ENCODE measurements at places on chromosomes 12 and 14.

DNA sequence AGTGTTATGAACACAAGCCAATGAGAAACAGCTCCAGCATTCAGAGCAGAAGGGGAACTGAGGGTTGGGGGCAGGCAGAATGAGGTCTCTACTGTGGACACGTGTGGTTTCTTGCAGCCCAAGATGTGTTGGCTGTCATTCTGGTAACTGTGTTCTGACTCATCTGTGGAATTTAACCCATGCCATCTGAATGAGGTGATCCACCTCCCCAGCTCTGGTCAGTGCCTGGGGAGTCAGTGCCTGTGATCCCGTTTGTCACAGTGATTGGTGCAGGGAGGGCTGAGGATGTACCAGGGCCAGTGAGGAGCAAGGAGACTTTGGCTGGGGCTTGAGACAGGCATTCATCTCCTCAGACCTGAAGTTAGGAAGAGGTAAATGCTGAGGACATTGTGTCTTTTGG lies 216.8 kb downstream of the MSRB3 start:
- peak; percentile 48 for DNase-seq

GRCh38 chr14:81819344-81819743 lies 285.7 kb upstream of the SEL1L start:
- DNase-seq, result no peak

- no peak for DNase-seq
Measured at GRCh38 chr12:106115440-106115839, 23.3 kb downstream of the NUAK1 start.

GRCh38 chr12:65534238-65534841 lies 255.9 kb downstream of the MSRB3 start:
- no peak for DNase-seq

GRCh38 chr12:115506822-115507559 lies 770.5 kb downstream of the MED13L start:
- DNase-seq, result no peak

DNA sequence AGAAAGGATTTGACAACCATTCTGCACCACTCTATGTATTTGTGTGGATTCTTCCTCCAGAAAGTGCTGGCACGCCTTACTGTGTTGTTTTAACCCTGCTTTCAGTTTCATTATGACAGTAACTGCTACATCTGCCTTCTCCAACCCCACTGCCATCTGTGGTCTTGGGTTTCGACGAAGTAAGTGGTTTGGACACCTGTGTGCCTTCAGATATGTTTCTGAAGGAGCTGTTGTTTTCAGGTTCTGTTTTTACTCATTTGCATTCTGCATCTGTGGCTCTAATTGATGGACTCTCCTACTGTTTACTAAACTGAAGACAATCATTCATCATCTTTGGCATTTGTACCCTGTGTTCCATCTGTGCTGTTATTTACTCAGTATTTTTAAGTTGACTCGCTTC lies 4.1 kb downstream of the TSHR start:
- DNase-seq, result no peak

DNA sequence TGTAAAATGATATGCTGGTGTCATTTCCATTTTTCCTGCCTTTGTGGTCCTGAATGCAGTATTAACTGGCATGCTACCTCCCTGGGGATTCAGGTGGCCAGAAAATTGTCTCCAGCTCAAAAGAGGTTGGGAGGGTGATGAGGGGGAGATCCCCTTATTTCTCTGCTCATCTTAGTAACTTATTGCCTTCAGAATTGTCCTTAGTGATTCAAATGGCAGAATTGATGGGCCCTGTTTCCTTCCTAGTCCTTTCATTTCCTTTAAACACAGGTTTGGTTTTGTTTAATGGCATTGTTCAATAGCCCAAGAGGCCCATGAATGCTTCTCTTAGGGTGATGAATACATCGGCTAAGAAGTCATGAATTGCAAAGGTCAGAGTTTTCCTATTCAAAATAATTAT lies 207.0 kb downstream of the SLC41A2 start:
- no peak for DNase-seq

GRCh38 chr12:58249610-58250009 lies 308.2 kb downstream of the ATP23 start:
- no peak for DNase-seq

DNA sequence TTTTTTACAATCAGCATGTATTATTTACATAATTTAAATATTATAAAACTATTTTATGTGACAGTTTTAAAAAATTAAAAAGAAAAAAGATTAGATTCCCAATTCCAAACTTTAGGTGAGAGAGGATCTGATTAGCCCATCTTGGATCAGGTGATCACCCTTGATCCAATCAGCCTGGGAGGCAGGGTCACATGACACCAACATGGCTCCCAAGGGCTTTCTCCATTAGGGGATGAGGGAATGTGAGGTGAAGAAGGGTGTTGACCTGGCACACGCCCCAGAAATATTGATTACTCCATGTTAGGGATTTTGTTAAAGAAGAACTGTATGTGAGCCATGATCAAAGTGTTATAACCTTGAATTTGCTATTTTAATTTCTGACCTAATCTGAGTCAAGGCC lies 225.4 kb downstream of the RBM19 start:
- DNase-seq, result no peak

DNA sequence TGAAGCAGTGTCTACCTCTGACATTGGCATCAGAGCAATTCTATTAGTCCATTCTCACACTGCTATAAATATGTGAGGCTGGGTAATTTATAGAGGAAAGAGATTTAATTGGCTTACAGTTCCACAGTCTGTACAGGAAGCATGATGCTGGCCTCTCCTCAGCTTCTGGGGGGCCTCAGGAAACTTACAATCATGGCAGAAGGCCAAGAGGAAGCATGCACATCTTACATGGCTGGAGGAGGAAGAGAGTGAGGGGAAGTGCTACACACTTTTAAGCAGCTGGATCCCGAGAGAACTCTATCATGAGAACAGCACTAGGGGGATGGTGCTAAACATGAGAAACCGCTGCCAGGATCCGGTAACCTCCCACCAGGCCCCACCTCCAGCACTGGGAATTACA lies 25.7 kb upstream of the SEL1L start:
- no peak for DNase-seq

DNA sequence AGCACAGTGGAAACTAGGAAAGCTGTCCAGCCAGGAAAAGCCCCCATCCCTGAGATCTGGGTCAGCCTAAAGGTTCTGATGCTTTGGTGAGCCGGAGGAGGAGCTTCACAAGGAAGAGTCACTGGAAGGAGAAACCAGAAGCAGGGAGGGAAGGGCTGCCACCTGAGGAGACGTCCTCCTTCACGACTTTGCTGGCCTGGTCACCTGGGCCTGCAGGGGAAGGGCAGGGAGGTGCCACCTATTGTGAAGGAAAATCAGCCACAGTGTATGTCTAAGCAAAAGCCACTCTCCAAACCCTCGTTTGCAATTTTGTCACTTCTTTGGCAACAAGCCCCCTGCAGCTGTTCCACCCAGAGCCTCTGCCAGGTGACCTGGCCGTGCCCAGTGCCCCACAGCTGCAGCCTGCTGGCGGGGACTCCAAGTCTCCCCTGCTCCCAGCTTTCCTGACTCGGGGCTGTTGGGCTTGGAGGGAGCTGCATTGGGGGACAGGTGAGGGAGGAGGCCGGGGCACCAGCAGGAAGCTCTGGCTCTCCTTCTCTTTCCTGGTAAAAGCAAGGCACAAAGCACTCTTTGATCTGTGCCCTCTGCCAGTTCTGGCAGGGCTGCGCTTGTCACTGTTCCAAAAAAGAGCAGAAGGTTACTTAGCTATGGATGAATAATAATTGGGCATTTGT lies 120.9 kb upstream of the BCL2L14 start:
- no peak for DNase-seq

DNA sequence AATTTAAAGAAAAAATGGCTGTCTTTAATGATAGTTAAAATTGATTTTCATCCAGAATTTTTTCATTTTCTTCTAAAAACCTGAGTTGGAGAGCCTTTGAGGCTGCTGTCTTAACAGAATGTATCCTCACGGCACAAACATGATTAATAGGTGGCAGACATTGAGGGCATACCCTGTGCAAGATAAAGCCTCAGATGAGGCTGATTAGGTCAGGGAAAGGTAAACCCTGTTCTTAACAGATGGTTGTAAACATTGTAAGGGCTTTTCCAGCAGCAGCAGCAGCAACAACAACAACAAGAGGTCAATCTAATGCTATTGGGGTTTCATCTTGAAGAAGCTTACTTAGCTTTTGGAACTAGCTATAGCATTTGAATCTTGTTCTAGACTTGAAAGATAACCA lies 17.4 kb downstream of the GNG2 start:
- DNase-seq, result no peak

- peak; percentile 23 for DNase-seq
Measured at GRCh38 chr12:100675432-100675831, 101.9 kb downstream of the GAS2L3 start.

- peak; percentile 60 for DNase-seq
Measured at GRCh38 chr14:38197001-38197783, 10.5 kb upstream of the SSTR1 start.

GRCh38 chr12:47774663-47775062 lies 1.6 kb downstream of the SLC48A1 start:
- no peak for DNase-seq

GRCh38 chr14:55849833-55850232 lies 268.4 kb upstream of the PELI2 start:
- DNase-seq, result no peak

DNA sequence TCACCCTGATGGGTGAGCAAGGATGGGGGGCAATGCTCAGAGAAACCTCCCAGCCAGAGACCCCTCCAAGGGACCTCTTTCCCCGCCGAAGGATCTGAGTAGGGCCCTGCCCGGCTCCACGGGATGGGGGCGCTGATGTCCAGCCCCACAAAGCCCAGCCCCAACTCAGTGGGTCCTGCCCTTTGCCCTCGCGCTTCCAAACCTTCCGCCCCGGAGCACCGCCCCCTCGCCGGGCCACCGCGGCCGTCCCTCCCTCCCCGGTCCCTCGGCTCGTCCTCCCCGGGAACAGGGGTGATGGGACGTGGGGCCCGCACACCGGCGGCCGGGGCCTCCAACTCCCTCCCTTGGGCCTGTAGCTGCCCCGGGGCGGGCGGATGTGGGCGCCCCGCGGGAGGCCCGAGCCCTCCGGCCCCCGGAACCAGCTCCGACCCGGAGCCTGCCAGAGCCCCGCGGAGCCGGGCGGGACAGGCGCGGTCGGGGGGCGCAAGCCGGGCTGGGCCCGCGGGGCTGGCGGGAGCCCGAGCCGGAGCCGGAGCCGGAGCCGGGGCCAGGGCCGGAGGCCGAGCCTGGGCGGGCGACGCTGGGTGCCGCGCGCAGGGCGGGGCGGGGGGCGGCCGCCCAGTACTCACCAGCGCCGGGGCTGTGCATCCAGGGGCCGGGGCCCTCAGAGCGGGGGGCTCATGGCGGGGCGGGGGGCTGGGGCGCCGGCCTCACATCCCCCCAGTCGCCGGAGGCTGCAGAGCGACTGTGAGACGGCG lies 386 bp downstream of the HDAC7 start:
- no peak for DNase-seq

GRCh38 chr12:92133795-92134637 lies 11.6 kb downstream of the BTG1 start:
- no peak for DNase-seq

DNA sequence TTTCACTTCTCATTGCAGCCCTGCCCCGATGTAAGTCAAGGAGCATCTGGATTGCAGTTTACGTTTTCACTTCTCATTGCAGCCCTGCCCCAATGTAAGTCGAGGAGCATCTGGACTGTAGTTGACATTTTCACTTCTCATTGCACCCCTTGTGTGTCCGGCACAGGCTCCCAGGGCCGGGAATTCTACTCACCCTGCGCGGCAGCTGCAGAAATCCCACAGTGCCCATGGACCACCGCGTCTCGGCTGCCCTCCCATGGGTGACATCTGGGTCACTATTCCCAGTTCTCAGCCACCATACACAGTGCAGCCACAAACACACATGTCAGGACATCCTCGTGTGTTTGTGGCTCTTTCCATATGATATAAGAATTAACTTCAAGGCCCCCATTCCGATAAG lies 378.5 kb downstream of the ADGRD1 start:
- DNase-seq, result no peak

DNA sequence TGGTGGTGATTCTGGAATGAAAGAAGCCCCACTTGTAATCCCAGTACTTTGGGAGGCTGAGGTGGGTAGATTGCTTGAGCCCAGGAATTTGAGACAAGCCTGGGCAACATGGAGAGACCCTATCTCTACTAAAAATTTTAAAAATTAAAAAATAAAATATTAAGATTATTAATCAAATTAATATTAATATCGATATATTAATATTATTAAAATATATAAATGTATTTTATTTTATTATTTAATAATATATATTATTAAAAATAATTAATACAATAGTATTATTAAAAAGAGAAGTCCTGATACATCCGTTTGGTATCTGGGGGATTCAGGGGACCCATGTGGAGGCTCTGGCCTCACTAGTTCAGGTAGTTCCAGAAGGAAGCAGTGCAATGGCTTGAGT lies 68.7 kb downstream of the FOXN4 start:
- DNase-seq, result no peak

- DNase-seq, result no peak
Measured at GRCh38 chr12:62738616-62739015, 196.3 kb downstream of the PPM1H start.

GRCh38 chr14:31430634-31431264 lies 10.4 kb upstream of the HEATR5A start:
- DNase-seq, result no peak

- DNase-seq, result no peak
Measured at GRCh38 chr12:67085699-67086098, 183.5 kb upstream of the CAND1 start.

DNA sequence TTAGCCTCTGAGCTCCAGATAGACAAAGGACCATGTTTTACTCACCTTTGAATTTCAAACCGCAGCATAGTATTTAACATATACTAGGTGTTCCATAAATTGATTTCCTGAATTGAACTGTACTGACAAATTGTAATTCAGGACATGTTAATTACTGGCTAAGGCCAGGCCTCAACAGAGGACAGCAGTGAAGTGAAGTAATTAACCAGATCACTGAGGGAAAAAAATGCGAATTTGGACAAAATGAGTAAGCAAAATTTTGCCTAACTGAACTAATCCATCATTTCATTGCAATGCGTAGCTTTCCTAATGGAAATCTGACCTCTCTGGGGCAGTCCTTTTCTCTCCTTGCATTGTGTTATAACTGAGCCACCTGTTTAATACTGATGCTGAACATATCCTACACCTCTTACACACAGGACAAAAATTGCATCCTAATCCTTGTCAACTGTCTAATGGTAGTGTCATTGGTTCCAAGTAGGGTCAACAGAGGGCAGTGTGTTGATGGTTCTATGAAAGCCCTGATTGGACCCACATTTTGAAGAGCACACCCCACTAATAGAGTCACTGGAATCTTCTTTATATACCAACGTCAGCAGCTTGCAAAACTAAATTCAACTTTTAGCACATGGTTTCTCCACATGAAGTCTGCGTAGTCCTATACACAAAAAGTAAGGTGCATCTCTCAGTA lies 148.4 kb downstream of the SLC25A21 start:
- DNase-seq, result no peak

GRCh38 chr12:102061096-102061559 lies 663 bp downstream of the WASHC3 start:
- DNase-seq, result no peak

GRCh38 chr12:54166567-54167499 lies 22.0 kb downstream of the SMUG1 start:
- no peak for DNase-seq

- DNase-seq, result no peak
Measured at GRCh38 chr12:24632466-24632865, 316.4 kb downstream of the BCAT1 start.

GRCh38 chr12:130835011-130835410 lies 4.0 kb downstream of the STX2 start:
- DNase-seq, result no peak

- no peak for DNase-seq
Measured at GRCh38 chr12:64836856-64837255, 12.4 kb downstream of the TBC1D30 start.

Measured in GM04504 (cell line).